ENCODE measurements at places on chromosomes 5 and 9.
A peak's percentile ranks its signal among the peaks of the same experiment; 100 is the strongest.

DNA sequence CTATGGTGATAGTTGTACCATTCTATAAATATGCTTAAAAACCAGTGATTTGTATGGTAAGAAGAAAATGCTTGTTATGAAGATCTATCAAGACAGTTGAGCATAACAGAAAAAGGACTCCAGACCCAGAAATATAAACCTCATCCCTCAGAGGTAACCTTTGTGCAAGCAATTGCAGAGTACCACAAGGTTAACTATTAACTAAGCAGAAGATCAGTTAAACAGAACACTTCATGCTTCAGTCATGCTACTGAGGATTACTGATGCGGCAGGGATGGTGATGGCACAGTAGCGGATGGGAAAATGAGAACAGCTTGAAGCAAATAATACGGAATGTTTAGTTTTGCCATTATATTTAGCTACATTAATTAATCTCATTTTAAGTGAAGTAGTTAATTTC is 45.5 kb downstream of the IARS1 start:
- DNase-seq, result peak; percentile 66

GRCh38 chr9:105854026-105854782 is 159.9 kb downstream of the TMEM38B start:
- DNase-seq, result no peak

- DNase-seq, result no peak
Observed at GRCh38 chr9:129832982-129833381, 2.1 kb downstream of the C9orf78 start.

- no peak for DNase-seq
Observed at GRCh38 chr9:739362-739761, 102.1 kb upstream of the DMRT1 start.

DNA sequence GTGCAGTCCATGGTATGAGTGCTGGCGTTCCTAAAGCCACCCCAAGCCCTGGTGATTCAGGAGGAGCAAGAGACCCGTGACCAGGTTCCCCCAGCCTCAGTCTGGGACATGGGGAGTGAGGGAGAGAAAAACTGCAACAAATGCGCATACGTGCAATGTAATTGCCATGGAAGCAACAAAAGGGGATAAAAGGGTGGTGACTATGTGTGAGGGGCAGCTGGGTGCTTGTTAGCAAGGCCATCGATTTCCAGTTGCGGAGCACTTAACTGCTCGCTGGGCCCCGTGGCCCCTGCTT is 709 bp upstream of the SH3PXD2B start:
- DNase-seq, result no peak

GRCh38 chr5:153660919-153661318 is 170.4 kb downstream of the GRIA1 start:
- no peak for DNase-seq

DNA sequence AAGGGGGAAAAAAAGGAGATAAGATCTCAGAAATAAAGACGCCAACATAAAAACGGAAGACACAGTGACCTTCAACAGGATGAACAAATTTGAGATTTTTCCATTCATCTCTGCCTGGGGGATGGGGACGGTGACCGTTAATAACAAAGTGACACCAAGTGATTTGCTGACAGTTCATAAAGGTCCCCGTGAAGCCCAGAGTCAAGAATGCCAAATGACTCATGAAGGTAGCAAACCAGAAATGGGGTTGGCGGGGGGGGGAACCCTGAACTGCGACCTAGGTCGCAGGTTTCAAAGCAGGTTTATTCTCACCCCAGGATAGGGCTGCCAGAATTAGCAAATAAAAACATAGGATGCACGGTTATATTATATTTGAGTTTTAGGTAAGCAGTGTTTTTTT is 21.1 kb upstream of the SHB start:
- DNase-seq, result no peak

DNA sequence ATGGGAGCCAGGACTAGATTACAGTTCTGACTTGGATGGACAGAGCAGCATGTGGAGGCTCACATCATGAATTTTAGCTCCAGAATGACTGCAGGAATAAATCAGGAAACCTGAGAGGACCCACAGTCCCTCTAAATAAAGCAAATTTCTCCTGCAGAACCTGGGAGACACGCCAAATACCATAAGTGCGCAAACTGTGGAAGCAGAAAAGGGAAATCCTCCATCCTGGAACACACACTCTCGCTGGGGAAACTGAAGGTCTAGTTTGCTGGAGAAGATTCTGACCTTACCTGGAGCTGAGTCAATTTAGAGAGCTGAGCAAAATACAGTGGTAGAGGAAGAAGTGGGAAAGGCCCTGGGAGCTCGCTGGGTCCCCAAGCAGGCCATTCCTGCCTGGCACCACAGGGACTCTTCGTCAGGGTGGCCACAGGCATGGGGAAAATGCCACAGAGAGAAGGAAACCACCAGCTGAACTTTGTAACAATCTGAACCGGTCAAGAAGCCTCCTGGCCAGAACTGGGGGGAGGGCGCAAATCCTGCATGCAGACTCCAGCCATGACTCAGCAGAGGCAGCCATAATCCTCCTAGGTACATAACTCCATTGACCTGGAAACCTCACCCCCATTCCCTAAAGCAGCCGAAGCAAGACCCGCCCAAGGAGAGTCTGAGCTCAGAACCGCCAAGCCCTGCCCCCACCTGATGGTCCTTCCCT is 390.9 kb downstream of the LRRC70 start:
- DNase-seq, result peak; percentile 42

DNA sequence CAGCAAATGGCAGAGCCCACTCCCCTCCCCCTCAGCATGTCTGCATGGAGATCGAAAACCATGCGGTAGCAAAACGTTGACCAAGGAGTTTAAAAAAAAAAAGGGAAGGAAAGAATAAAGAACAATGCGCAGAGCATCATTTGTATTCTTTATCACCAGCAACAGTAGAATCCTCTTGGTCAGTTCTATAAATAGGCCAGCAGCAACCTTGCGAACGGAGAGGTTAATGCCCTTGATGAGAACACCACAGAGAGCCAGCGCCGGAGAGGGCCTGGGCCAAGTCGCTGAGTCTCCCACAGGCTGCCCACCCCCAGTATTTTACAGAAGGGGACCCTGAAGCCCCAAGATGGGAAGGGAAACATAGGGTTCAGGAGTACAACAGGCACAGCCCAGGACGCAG is 22.7 kb downstream of the WHRN start:
- no peak for DNase-seq

DNA sequence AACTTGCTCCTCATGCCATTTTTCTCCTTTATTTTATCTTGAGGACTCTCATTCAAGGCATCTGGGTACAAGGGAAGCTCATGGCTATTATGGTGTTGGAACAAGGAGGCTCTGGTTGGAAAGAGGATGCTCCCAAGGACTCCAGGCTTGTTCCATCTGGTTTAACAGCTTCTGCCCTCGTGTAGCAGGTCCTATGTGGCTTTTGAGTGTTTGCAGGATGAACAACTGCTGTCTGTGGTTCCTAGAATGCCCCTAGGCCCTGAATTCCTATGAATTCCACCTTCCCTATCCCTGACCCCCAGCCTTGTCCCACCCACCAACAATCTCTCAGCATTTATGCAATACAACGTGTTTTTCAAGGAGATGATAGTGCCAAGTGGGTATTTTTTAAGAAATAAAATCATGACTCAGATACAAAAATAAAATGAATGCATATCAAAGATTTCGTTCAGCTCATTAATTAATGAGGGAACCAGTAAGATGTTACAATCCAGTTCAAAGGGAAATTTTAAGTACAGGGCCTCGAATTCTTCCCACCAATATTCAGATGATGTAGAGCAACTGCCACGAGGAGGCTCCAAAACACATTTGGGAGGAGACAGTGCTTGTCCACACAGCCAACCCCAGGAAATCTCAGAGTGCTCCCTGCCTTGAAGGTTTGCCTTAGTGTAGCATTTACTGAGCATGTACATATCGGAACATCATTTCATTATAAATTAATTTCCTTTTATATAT is 182.0 kb downstream of the MUSK start:
- DNase-seq, result no peak

Data from epithelial cell of proximal tubule (primary cell).